SIG-M5 (cell line): ENCODE measurements at places on chromosomes 1 and 21.
A peak's percentile ranks its signal among the peaks of the same experiment; 100 is the strongest.

GRCh38 chr21:45989355-45990048, 7.9 kb downstream of the COL6A1 start:
- DNase-seq = no peak

DNA sequence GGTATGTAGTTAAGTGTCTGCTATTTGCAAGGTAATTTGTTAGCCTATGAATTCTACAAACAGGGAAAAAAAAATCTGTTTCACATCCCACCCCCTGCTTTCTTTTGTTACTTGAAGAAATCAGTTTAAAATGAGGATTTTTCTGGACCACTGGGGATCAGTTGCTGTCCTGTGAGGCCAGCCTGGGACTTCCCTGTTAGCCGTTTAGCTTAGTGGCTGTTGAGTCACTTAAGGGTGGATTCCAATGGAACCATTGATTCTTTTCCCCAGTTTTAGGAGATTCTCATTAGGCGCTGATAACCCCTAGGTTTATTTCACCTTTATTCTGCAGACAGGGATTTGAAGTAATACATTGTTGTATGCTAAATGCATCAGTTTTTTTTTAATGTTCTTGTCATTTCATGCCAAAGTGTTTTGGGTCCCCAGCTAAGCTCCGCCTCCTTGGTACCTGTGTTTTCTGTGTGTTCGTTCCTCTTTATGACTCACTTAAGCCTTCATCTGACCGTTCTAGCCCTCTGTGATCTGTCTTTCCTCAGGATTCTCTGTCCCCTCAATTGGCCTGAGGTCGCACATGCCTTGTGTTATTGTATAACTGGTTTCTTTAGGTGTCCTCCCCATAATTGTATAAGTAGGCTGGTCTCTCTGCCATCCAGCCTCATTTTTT, 59.3 kb downstream of the NOS1AP start:
- no peak for DNase-seq

DNA sequence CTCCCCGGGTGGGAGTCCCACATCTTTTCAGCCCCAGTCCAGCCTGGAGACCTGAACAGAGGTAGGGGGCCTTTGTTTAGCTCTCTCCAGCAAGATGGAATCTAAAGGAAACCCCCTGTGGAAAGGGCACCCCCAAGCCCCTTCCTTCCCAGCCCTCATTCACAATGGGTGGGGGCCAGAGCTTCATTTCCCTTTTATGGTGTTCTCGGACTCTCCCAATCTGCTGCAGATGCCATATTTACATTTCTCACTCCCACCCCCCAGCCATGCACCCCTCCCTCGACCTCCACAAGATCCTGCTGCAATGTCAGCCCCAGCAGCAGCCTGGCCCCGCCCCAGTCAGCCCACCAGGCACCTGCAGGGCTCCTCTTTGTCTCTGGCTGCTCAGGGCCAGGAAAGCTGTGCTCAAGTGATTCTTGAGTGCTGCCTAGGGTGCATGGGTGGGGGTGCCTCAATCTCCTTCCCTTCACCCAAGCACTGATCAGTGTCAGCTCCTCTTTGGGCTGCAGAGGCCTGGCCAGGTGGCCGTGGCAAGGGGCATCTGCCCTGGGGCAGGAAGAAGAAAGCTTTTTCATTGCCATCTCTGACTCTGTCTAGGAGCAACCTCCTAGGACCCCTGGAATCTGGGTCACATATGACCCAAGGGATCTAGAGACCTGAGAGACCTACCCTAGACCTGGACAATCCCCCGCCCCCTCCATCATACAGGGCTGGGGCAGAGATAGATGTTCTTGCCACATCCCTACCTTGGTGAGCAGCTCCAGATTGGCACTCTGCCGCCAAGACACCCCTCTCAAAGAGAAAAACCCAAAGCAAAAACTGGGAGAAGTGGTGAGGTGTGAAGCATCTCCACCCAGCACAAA, 1.7 kb downstream of the KIF21B start:
- no peak for DNase-seq

GRCh38 chr1:40903106-40903505, 40.9 kb upstream of the CITED4 start:
- no peak for DNase-seq

DNA sequence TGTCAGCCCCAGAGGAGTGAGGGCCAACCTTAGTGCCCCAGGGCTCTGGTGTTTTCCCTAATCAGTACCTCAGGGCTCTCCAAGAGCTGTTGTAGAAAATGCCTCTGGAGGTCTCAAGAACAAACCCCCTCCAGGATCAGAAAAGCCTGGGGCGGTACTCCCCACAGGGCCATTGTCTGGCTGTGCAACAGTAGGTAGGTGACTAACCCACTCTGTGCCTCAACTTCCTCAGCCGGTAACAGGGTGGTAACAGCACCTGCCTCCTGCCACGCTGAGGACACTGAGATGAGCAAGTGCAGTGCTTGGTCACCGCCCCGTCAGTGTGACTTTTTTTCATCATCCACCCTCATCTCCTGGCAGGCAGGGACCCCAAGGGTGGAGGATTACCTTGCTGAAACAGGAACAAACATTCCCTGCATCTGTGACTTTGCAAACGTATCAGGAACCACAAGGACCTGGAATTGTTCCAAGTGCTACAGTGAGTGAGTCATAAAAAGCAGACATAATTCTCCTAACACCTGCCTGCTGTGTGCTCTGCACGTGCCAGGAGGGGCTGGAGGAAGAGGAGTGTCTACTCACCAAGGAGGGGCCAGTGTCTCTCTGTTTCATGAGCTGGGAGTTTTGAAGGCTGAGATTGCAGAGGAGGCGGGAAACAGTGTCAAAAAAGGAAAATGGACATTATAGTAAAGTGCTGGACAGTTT, 440.8 kb downstream of the NPHP4 start:
- DNase-seq = no peak

DNA sequence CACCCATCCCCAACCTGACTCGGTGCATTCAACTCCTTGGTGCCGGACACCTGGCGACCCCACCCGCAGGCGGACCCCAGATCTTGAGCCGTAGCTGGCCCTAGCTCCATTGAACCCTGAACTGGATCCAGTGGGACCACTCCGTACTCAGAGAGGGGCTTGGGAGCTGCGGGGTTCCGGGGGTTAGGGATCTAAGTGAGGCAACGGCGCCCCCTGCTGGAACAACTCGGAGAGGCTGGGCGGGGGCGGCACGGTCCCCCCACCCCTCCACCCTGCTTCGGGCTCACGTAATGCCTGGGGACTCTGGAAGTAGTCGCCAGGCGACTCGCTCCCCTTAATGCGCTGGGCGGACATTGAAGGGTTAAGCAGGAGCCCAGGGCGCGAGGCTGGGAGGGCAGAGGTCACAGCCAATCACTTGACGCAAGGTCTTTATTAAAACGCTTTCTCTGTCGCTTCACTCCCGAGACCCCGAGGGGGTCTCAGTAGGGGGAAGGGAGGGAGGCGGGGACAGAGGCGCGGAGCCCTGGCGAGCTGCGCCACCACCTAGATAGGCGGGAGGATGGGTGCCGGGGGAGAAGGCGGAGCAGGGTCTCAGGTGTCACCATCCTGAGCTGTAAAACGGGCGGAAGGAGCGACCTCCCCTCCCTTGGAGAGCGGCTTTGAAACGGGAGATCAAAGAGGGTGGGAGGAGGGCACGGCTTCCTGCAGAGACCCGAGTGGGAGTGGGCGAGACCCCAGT, 704 bp upstream of the CRABP2 start:
- DNase-seq = no peak

- DNase-seq = no peak
Measured at GRCh38 chr1:237983496-237983895, 92.8 kb upstream of the ZP4 start.

DNA sequence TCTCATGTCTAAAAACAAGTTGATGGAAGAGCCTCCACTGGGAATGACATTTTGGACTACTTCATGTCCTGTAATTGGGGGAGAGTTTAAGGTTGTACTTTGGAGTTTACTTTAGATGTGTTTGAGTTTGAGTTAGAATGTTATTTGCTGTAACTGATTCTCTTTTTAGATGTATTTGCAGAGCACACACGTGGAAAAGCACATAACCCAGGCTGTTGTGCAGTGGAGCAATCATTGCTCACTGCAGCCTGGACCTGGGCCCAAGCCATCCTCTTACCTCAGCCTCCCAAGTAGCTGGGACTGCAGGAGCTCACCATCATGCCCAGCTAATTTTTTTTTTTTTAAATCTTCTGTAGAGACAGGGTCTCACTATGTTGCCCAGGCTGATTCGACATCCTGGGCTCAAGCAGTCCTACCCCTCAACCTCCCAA, 36.7 kb upstream of the SH3D21 start:
- DNase-seq = no peak

GRCh38 chr1:111489604-111490003, 13.8 kb downstream of the ADORA3 start:
- DNase-seq = no peak

GRCh38 chr1:39196244-39197215, 8.0 kb upstream of the MACF1 start:
- peak; percentile 18 for DNase-seq

- no peak for DNase-seq
Measured at GRCh38 chr21:34819357-34819999, 150.7 kb downstream of the CLIC6 start.

- no peak for DNase-seq
Measured at GRCh38 chr1:94279038-94279437, 41.7 kb upstream of the ARHGAP29 start.

GRCh38 chr21:26093122-26093521, 77.4 kb downstream of the APP start:
- DNase-seq = no peak

DNA sequence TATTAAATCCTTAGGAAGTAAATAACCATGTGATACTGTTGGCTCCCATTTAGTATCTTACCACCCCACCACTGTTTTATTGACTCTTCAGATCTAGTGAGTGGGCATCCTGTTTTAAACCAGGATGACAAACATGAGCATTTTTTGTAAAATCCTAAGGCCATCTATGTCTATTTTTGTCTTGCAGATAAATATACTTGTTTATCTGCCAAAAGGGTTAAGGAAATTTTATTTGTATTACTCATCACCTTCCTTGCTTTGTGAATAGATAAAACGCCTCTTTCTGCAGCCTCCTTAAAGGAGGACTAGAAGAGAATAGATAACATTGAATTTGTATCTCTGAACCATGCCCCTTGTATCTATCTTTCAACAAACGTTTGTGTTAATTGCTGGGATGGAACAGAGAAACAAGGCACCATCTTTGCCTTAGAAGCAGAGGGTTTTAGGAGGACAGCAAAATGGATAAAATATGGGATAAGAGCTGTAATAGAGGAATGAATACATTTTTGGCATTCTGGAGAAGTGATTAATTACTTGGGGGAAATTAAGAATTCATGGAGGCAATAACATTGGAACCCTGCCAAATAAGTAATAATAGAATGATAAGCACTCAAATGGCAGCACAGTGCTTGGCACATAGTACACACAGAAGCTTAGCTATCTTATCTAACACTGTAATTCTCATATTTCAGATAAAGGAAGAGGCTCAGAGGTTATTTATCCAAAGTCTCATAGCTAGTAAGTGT, 14.7 kb downstream of the YTHDF2 start:
- DNase-seq = no peak

GRCh38 chr1:51583532-51583931, 33.4 kb upstream of the OSBPL9 start:
- no peak for DNase-seq

DNA sequence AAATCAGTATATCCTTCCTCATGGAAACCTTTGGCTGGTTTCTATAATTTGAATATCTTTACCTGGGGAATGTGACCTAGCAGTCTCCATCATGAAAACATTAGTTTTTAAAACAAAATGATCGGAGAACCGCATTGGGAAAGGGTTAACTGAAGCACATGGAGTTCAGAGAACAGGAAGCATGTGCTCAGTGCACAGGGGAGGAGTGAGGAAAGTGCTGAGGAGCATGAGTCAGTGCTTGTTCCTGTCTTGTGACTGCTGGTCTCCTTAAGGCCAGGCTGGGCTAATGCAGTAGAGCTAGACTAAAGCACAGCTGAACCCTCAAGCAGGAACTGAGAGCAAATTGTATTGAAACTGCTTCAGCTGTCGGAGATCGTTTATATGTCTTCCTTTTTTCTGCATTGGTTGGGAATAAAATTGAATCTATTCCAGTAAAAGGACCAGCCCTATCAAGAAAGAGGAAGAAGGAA, 5.8 kb downstream of the IFI16 start:
- DNase-seq = peak; percentile 99

GRCh38 chr1:227889863-227890405, 57.8 kb downstream of the WNT9A start:
- no peak for DNase-seq

DNA sequence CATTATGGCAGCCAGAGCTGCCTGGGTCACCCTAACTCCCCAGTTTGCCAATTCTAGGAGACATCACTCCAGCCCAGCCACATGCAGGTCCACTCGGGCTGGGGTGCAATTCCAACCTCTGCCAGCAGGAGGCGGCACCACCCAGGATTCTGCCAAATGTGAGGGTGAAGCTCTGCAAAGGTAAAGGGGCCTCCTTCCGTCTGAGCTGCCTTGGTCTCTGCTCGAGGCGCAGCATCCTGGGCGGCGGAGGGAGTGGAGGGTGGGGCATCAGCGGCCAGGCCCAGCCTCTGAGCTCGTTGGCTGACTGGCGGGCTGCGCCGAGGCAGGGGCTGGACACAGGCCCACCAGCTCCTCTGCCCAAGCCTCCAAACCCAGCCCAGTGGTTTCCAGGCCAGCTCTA, 63.8 kb downstream of the ARHGEF16 start:
- no peak for DNase-seq

- no peak for DNase-seq
Measured at GRCh38 chr1:20884513-20884912, 97.4 kb upstream of the HP1BP3 start.

DNA sequence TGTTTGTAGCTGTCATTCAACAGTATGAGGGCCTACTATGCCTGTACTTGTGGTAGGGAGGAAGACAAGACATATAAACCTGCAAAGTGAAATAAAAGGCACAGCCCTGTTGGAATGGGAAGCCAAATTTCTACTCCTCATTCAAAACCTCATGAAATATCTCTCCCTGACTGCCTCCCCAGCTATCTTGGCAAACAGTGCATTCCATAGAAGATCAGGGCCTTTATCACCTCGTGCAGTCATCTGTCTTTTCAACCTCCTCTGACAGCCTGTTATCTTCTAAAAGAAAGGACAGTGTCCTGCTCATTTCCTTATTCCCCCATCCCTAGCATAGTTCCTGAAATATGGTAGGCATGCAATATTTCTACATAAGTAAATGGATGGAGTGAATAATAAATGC, 71.0 kb downstream of the SH3GLB1 start:
- DNase-seq = no peak

GRCh38 chr1:67440339-67440738, 10.1 kb upstream of the SERBP1 start:
- no peak for DNase-seq
